Cardiac muscle cell (in vitro differentiated cells and primary cell): ENCODE measurements at places on chromosomes 7 and 10. TPM values are rescaled to one million over a fixed set of nuclear protein-coding genes. Genes with fewer than 3 reads are reported as not detected.
A peak's percentile ranks its signal among the peaks of the same experiment; 100 is the strongest.

DNA sequence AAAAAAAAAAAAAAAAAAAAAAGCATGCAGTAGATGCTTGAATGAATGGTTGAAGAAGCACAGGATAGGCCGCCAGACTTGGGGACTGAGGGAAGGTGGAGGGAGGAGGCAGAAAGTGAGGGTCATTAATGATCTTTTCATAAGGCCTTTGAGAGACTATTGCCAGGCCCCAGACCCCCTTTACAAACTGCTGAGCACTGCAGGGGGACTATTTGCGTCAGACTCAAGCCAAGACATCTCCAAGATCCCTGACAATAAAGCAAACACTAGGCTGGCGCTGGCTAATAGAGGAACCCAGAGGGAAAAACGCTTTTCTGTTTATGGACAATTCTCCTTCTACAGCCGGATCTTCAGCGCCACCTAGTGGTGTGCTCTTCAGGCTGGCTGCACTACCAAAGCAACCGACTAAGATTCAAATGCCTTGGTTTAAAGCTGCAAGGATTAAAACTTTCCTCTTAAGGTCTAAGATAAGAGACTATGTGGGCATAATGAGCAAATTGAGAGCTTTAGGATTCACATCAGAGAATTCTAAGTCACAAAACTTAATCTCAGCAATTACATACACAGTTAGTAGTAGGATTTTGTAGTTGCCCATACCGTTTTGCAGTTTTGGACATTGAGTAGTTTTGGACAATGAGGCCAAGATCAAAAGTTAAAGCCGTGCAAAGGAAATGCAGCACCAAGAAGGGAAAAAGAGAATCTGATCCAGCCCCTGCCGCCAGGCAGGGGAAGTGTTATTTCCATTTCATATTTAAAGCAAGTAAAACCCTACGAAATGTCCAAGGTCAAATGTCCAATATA lies 17.9 kb upstream of the AGK start:
- no peaks in the 10 kb centered on the region for H3K36me3 ChIP-seq
- no peaks in the 10 kb centered on the region for H3K27me3 ChIP-seq
- peaks cover 9% of the 10 kb centered on the region for H3K4me1 ChIP-seq
- no peak overlapping the region for H3K27ac ChIP-seq
- no peak overlapping the region for H3K4me3 ChIP-seq

GRCh38 chr10:64158551-64158950 lies 637.4 kb downstream of the REEP3 start:
- H3K36me3 ChIP-seq, result no peaks in the 10 kb centered on the region
- H3K27me3 ChIP-seq, result no peaks in the 10 kb centered on the region

- H3K27ac ChIP-seq, result peak overlapping the region; percentile 93
- H3K4me3 ChIP-seq, result peak overlapping the region; percentile 65
- no peak for DNase-seq
- no peaks in the 10 kb centered on the region for H3K36me3 ChIP-seq
- H3K4me1 ChIP-seq, result peaks cover 18% of the 10 kb centered on the region
Observed at GRCh38 chr10:92574548-92575261, 812 bp upstream of the IDE start.

DNA sequence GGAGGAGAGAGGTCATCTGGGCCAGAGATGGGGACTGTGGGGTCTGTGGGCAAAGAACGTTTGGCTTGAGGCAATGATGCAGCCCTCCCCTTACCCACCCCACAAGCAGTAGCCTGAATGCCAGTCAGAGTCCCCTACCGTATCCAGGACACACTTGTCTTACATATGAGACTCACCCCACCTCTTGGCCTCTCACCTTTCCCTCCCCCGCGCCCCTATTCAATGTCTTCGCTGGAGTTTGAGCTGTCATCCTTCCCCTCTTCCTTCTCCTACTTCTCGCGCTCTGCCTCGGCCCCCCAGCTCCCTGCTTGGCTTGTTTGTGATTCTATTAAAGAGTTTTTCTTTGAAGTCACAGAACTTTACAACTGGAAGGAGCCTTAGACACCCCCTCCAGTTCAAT lies 8.9 kb downstream of the PRRT4 start:
- H3K4me1 ChIP-seq, result peaks cover 10% of the 10 kb centered on the region
- no peak overlapping the region for H3K4me3 ChIP-seq
- H3K27me3 ChIP-seq, result peaks cover 64% of the 10 kb centered on the region
- no peaks in the 10 kb centered on the region for H3K36me3 ChIP-seq
- no peak overlapping the region for H3K27ac ChIP-seq

Gene ORC5
- 65.4 and 66.5 TPM in 2 replicates for total RNA-seq

Gene ACBD7
- 4.2 and 15.4 TPM in 2 replicates for total RNA-seq

DNA sequence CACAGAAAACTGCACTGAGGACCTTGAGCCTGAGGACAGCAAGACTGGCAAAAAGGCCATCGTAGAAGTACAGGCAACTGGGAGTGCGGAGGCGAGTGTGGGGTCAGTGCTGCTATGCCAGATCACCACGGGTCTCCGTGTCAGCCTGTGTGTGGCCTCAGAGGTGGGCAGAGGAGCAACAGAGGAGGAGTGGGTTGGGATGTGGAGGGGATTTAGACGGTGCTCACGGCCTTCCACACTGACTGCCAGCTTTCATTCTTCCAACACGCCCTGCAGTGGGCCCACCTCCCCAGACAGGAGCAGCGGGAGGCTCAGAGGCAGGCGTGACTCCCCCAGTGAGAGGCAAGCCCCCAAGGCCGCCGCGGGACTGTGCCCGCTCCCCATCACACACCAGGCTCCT lies 17.0 kb upstream of the ZMIZ1 start:
- peaks cover 30% of the 10 kb centered on the region for H3K4me1 ChIP-seq
- H3K4me3 ChIP-seq, result no peak overlapping the region
- H3K36me3 ChIP-seq, result no peaks in the 10 kb centered on the region
- no peak overlapping the region for H3K27ac ChIP-seq
- H3K27me3 ChIP-seq, result no peaks in the 10 kb centered on the region
- DNase-seq, result no peak

DNA sequence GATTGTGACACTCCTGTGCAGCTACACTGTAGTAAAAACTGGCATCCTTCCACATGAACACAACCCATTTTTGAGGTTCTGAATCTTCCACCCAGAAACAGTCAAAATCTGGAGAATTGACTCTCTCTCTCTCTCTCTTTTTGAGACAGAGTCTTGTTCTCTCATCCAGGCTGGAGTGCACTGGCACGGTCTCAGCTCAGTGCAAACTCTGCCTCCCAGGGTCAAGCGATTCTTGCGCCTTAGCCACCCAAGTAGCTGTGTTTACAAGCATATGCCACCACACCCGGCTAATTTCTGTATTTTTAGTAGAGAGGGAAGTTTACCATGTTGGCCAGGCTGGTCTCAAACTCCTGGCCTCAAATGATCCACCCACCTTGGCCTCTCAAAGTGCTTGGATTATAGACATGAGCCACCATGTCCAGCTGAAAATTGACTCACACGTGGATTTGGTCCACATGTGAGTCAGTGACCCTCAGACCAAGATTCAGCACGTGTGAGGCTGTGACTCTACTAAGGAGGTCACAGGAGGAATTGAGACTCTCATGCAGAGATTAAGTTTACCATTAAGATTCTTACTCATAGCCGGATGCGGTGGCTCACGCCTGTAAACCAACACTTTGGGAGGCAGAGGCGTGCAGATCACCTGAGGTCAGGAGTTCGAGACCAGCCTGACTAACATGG lies 12.1 kb upstream of the ZNF107 start:
- H3K27ac ChIP-seq, result no peak overlapping the region
- no peak overlapping the region for H3K4me3 ChIP-seq
- H3K27me3 ChIP-seq, result no peaks in the 10 kb centered on the region

Gene RBM20
- total RNA-seq, result 23.0 and 28.5 TPM in 2 replicates

DNA sequence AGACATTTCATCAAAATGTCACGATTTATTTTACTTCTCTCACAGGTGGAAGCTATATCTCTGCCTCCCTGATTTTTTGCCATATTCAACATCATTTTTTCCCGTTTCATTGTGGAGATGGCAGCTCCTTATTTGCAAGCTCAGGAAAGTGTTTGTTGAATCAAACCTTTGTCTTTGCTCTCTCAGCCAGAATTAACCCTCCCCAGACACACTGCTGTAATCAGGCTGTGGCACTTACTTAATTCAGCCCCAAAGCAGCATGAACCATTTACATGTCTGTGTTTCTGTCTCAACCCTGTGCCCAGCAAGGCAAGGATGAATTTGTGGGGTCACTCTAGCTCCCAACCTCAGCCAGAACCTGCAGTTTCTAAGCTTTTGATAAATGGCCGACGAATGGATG lies 397.2 kb downstream of the TCERG1L start:
- H3K27ac ChIP-seq, result no peak overlapping the region
- H3K36me3 ChIP-seq, result no peaks in the 10 kb centered on the region
- H3K4me1 ChIP-seq, result no peaks in the 10 kb centered on the region

DNA sequence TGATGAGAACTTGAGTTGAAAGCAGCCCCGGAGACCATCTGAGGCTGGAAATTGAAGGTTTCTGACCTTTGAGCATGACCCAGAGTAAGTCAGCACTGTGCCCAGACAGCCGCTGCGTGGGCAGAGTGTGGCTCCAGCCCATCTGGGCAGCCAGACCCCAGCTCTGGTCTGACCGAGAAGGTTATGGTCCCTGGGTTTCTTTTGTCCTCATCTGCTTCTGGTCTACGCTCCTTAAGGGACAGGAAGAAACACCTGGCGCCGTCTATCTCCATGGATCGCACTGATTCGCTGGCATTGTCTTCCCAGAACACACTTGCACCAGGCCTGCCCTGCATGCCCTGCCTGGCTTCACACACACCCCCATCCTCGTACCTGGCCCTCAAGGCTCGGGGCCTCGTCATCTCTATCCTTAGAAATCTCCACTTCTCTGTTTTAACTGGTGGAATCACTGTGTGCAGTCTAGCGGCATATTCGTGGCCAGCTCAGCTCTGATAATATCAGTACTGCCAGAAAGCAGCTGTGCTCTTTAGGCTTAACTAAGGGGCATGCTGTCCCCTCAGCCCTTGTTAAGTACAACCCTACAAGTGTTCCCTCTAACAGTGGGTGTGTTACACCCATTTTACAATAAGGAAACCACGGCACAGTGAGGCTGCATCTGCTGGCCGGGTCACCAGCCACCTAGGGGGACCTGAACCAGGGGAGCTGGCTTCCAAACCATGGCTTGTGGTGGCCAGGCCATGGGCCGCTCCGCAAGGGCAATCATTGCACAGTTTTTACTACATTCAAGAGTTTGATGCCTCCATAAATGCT lies 127.7 kb downstream of the ADCY1 start:
- H3K4me1 ChIP-seq, result peaks cover 11% of the 10 kb centered on the region
- no peak overlapping the region for H3K4me3 ChIP-seq
- DNase-seq, result no peak
- no peaks in the 10 kb centered on the region for H3K36me3 ChIP-seq
- no peaks in the 10 kb centered on the region for H3K27me3 ChIP-seq

- no peak overlapping the region for H3K4me3 ChIP-seq
- H3K36me3 ChIP-seq, result no peaks in the 10 kb centered on the region
- no peaks in the 10 kb centered on the region for H3K27me3 ChIP-seq
- no peak overlapping the region for H3K27ac ChIP-seq
- H3K4me1 ChIP-seq, result no peaks in the 10 kb centered on the region
Observed at GRCh38 chr10:12741360-12741804, 260.1 kb downstream of the CCDC3 start.

DNA sequence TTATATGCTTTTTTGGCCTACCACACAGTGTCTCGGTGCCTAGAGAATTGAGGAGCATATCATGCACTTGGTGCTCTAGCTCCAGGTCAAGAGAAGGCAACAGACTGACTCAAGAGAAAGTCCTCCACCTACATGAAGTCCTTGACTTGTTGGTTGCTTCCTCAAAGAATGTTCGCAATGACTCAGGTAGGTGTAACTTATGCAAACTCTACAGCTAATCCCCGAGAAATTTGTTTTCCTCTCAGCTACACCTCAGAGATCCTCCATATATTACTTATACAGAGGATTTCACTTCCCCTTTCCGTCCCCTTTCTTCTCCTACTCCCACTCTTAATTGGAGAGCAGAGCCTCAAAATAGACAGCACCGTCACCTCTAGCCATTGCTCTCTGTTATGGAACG lies 1013.1 kb downstream of the KCNMA1 start:
- no peak overlapping the region for H3K4me3 ChIP-seq
- H3K27ac ChIP-seq, result no peak overlapping the region
- no peaks in the 10 kb centered on the region for H3K36me3 ChIP-seq
- DNase-seq, result no peak
- H3K27me3 ChIP-seq, result no peaks in the 10 kb centered on the region

DNA sequence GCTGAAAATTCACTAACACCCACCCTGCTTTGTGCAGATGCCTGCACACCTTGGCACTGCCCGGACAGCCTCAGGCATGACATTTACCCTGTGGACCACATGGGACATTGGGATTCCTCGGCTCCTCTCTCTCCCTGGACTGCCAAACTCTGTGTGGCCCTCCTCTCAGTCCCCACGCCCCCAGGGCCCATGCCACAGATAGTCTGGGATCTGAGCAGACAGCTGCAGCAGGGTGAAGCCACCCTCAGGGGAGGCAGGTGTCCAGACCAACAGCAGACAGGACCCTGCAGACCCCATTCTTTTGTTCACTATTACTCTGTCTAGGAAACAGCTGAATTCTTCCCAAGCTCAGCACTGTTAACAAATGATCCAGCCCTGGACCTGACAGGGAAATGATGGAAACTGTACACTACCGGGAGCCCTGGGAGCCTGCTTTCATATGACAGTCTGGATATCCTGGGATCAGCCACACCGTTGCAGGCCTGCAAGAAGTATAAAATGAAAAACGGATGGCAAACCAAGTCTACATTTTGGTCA lies 83.4 kb downstream of the VOPP1 start:
- no peak overlapping the region for H3K4me3 ChIP-seq
- H3K4me1 ChIP-seq, result no peaks in the 10 kb centered on the region
- no peaks in the 10 kb centered on the region for H3K27me3 ChIP-seq
- no peaks in the 10 kb centered on the region for H3K36me3 ChIP-seq
- no peak overlapping the region for H3K27ac ChIP-seq

DNA sequence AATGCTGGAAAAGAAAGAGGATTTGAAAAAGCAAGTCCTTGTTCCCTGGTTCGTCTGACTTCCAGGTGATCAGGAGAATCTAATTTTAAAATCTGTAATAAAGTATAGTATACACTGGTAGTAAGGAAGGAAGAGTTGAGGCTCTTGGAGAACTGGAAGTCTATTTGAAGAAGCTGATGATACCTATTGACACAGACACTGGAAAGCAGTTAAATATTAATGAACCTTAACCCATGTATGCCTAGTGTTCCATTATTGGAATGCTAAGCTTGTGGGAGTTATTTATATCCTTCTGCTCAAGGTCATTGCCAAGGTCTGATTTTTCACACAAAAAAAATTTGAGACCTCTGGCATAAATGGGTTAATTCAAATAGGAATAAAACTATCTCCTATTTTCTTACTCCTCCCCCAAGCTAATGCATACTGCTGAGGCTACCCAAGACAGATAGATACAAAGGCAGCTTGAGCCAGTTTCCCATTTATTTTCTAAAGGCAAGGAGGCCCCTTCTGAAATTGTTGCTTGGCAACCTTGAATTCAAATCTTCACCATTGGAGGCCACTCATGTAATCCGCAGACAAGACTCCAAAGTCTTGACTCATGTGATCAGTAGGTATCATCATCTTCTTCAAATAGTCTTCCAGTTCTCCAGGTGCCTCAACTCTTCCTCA lies 110.2 kb downstream of the FZD1 start:
- no peaks in the 10 kb centered on the region for H3K4me1 ChIP-seq
- H3K4me3 ChIP-seq, result no peak overlapping the region
- DNase-seq, result no peak
- H3K27me3 ChIP-seq, result no peaks in the 10 kb centered on the region

Gene FAM241B
- 8.5 and 13.7 TPM in 2 replicates for total RNA-seq

- no peak for DNase-seq
- no peaks in the 10 kb centered on the region for H3K27me3 ChIP-seq
- no peaks in the 10 kb centered on the region for H3K4me1 ChIP-seq
- no peak overlapping the region for H3K4me3 ChIP-seq
- no peaks in the 10 kb centered on the region for H3K36me3 ChIP-seq
Observed at GRCh38 chr10:130790339-130790738, 521.2 kb downstream of the TCERG1L start.

Gene TEX36
- not detected in 2 replicates for total RNA-seq

Gene WDFY4
- not detected in 2 replicates for total RNA-seq

Gene SPDYE3
- not detected in 2 replicates for total RNA-seq
